ENCODE measurements at places on chromosomes 7 and 10.

DNA sequence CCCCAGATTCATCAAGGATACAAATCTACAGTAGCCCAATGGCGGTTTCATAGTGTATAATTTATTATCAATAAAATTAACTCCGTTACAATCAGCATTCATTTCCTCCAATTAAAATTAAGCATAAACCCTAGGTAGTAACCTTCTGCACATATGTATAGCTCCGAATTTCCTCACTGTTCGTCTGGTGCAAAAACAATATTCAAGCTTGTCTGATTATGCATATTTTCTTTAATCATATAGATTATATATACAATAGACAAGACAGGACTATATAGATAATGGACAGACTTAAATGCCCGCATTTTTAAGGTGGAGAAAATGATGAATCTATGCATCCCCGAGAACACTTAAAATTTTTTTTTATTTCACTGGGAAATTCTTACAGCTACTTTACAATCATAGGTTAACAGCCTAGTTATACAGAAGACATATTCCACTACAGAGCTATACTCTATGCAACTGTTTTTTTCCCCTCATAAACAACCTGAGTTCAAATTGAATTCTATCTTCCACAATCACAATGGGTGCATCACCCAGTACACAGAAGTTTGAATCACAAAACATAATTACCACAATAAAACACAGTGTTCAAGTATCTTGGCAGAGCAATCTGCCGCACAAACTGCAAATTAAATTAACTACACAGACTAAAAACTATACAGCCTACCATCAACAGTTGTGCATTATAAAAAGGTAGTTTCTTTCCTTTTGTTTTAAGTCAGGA is 2.6 kb downstream of the HOXA9 start:
- no peak for DNase-seq

- no peak for DNase-seq
These were observed 59.2 kb downstream of the CLEC2L start for GRCh38 chr7:139582671-139583155.

GRCh38 chr10:20593649-20594048 is 303.5 kb downstream of the NEBL start:
- DNase-seq, result no peak

- DNase-seq, result peak; percentile 12
These were observed 302.9 kb upstream of the PODXL start for GRCh38 chr7:131859147-131859821.

- DNase-seq, result no peak
These were observed 404.6 kb downstream of the LRMDA start for GRCh38 chr10:75836064-75836463.

- peak; percentile 81 for DNase-seq
These were observed 42.8 kb downstream of the GRB10 start for GRCh38 chr7:50739744-50740435.

GRCh38 chr10:15531927-15532722 is 161.0 kb upstream of the FAM171A1 start:
- DNase-seq, result no peak

GRCh38 chr10:117544711-117545140 is 2.2 kb downstream of the EMX2 start:
- no peak for DNase-seq

DNA sequence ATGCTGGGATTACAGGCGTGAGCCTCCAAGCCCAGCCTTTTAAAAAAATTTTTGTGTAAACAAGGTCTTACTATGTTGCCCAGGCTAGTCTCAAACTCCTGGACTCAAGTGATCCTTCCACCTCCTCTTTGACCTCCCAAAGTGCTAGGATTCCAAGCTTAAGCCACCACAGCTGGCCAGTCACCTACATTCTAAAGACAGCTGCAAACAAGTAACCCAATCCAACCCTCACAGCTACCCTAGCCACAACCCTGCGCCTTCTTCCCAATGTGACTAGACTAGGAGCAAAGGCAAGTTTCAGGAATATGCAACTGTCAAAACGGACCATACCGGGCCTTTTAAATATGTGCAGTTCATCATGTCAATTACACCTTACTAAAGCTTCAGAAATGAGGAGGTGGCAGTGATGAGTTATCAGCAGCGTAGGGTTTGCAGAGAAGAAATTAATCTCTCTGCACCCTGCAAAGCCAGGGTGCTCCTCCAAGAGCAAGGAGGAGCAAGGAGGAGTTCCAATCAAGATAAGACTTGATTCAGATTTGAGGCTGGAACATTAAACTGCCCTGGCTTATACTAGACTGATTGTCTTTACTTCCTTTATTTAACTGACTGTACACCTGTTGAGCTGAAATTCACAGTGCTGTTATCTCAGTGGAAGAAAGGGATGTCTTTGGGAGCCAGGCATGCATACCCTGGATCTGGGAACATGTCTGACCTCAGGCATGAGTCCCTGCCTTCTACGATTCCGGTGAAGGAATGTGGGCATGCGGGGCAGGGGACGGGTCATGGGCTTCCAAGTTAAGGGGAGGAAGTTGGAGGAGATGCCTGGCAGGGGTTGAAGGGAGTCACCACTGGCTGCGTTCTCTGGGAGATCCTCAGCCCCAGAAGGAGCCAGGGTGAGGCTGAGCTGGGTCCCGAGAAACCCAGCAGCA is 15.5 kb upstream of the TMEM120A start:
- DNase-seq, result no peak

GRCh38 chr10:76736815-76737618 is 900.6 kb downstream of the KCNMA1 start:
- no peak for DNase-seq

DNA sequence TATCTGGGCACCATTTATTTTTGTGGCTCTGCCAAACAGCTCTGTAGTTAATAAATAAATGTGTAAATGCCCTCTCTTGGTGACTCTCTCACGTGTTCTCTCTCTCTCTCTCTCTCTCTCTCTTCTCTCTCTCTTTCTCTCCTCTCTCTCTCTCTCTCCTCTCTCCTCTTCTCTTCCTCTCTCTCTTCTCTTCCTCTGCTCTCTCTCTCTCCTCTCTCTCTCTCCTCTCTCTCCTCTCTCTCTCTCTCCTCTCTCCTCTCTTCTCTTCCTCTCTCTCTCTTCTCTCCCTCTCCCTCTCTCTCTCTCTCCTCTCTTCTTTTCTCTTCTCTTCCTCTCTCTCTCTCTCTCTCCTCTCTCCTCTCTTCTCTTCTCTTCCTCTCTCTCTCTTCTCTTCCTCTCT is 145.8 kb upstream of the TMEM72 start:
- DNase-seq, result no peak

DNA sequence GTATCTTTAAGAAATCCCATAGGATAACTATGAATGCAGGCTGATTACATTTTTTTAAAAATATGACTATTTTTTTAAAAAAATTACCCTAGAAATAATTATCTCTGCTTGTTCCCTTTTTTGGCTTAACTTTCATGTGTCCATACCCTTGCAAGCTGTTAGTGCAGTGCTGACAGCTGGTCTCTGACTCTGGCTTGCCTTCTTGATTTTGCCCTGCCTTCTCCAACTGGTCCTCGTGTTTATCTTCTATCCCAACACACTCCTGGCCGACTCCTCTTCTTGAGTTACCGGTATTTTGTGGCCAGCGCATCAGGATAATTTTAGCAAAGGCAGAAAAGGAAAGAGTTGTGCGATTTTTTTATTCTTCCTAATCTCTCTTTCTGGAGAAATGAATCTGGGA is 111.7 kb upstream of the STARD3NL start:
- DNase-seq, result no peak

DNA sequence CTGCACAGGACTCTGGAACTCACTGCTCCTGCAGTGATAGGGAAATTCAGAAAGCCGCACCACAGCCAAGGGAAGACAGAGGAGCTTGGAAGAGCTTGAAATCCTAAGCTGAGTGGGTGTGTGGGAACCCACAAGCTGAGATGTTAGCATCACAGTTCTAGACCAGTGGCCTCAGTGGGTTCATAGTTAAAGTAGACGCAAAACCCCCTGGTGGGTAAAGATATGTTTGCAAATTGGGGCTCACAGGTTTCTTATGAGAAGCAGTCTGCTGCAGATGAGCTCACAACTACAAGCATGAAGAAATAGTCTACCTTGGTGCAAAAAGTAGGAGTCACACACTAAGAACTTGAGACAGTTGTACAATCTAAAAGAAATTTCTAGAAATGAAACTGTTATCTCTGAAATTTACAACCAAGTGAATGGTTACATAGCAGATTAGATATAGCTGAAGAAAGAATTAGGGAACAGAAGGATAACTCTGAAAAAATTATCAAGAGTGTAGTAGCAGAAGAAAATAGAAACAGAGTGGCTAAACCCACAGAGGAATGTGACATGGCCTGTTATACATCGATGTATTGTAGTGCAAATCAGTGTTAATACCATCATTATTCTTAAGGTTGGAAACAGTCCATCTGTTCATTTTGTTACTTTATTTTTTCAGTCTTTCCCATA is 77.2 kb downstream of the DYNC2I1 start:
- no peak for DNase-seq

DNA sequence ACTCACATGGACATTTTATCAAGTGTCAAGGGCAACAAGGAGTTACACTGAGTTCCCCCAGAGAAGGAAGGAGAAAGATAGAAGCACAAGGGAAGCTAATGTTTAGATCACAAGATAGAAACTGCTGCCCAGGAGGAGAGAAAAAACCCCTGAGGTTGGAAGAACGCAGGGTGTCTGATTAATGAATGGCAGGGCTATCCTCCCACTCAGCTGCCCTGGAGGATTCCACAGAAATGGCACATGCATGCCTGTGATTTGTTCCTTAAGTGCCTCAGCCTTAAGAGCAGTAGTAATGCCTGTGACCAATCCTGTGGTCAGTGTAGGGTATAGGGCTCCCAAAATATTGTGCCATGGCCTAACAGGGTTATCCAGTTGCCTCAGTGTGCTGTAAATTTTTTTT is 20.2 kb downstream of the DNAJB9 start:
- no peak for DNase-seq

DNA sequence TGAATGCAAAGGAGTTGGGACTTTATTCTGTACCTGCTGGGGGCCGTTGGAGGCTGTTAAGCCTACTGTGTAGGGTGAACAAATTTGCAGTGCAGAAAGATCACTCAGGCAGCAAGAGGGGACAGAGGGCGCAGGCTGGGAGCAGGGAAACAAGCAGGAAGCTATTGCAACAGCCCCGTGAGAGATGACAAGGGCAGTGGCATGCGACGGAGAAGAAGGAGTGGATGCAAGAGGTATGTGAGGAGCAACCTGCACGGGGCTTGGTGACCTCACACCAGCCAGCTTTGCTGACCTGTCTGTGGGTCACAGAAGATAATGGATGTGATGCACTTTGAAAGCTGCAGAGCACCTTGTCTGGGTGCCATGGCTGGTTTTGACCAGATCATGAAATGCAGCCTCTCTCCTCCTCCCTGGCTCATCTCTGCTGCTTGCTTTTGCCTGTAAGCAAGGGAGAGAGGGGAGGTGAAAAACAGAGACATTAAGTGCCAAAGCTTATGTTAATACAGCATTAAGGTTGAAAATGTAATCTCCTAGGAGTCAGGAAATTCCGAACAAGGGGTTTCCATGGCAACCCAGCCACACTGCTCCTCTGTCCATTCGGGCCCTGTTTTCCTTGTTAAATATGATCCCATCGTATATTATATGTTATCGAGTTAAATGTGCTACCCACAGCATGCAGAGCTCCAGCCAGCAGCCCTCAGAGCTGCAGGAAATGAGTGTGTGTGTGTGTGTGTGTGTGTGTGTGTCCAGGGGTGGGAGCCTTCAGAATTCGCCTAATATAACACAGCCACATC is 314.3 kb upstream of the ZMIZ1 start:
- no peak for DNase-seq

DNA sequence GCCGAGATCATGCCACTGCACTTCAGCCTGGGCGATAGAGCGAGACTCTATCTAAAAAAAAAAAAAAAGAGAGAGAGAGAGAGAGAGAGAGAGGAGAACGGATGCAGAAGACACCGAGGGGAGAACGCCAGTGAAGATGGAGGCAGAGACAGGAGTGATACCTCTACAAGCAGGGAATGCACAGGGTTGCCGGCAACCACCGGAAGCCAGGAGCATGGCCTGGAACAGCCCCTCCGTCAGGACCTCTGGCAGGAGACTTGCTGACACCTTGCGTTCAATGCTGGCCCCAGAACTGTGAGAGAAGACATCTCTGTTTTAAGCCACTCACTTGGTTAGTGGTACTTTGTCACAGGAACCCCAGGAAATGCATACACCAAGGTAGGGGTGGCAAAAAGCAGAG is 38.1 kb upstream of the DUSP5 start:
- DNase-seq, result no peak

DNA sequence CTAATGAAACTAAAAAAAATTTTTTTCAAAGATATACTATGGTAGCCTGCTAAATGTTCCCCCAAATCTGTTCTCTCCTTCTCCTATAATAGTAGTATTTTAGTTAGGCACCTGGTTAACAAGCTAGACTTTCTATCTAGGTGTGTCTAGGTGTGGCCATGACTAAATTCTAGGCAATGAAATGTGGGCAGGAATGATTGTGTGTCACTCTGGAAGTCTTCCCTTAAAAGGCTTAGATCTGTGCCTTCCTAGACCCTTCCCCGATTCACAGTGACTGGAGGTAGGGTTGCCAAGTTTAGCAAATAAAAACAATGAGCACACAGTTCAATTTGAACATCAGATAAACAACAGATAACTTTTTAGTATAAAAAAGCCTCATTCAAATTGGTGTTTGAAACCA is 8.3 kb upstream of the ARHGAP21 start:
- no peak for DNase-seq

DNA sequence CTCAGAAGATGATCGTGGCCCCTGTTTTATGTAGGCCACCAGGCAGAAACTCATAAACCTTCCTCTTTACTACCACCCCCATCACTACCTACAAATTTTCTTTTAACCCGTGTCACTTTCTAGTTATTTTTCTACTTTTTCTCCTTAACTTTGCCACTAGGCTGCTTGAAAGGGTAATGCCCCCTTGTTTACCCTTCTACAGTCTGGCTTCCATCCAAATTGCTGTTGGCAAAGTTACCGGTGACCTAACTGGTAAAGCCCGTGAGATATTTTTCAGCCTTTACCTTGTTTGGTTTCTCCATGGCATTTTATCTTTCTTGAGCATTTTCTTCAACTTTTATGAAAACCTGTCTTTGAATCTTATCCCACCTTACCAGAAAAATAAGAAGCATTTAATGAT is 153.0 kb downstream of the WNT2 start:
- DNase-seq, result no peak

- DNase-seq, result no peak
These were observed 83.2 kb upstream of the SGCE start for GRCh38 chr7:94739180-94739579.

DNA sequence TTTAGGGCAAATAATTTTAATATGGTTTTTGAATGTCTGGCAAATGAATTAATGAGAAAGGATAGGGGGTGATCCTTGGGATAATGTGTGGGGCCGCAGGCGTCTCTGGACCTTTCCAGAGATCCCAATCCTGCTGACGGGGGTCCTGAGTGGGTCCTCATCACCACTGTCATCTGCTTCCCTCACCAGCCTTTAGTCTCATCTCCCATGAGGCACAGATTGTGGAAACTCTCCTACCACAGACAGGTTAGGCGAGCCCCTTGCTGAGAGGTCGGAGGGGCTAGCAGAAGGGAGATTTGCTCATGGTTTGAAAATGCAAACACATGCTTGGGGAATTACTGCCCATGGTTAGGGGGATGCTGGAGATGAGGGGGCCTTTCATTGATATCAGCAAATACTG is 484.6 kb downstream of the RPS24 start:
- no peak for DNase-seq

All from CD4-positive, alpha-beta T cell treated with Interleukin-6 at 100 ng/mL for 8 hours (primary cell).